Glutamatergic neuron (in vitro differentiated cells): ENCODE measurements at places on chromosomes 12 and 14. TPM values are rescaled to one million over a fixed set of nuclear protein-coding genes. Genes with fewer than 3 reads are reported as not detected.

Gene KLHL28
- 25.4 TPM for total RNA-seq

DNA sequence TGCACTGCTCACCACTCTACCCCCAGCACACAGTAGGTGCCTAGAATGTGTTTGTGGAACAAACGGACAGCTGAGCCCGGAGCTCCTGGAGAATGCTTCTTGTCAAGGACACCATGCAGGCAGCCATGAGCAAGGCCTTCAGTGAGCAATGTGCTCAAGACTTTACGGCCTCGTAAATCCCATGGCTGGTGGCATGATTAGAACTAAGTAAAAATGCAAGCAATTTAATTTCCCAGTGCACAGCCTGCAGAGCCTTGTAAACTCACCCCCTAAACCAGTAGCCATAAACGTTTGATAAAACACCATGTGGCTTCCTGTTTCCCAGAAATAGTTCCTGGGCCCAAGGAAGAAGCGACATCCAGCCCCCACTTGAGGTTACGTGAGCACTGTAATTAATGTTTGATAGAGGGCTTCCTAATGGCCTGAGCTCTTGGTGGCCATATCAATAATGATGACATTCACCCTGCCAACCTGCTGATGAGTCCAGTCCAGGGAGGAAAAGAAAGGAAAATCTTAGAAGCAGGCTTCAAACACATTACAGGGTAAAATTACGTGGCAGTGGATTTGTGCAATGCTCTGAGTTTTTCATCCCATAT, 36.4 kb upstream of the FICD start:
- no peak for DNase-seq
- H3K36me3 ChIP-seq, result no peaks in the 10 kb centered on the region
- H3K4me3 ChIP-seq, result no peak overlapping the region
- H3K4me1 ChIP-seq, result peaks cover 19% of the 10 kb centered on the region
- peaks cover 18% of the 10 kb centered on the region for H3K27me3 ChIP-seq

- H3K36me3 ChIP-seq, result no peaks in the 10 kb centered on the region
- DNase-seq, result no peak
- peaks cover 2% of the 10 kb centered on the region for H3K4me1 ChIP-seq
- peaks cover 5% of the 10 kb centered on the region for H3K27me3 ChIP-seq
These were observed 29.3 kb downstream of the PRKCH start for GRCh38 chr14:61350427-61351270.

Gene ASPG
- not detected for total RNA-seq

DNA sequence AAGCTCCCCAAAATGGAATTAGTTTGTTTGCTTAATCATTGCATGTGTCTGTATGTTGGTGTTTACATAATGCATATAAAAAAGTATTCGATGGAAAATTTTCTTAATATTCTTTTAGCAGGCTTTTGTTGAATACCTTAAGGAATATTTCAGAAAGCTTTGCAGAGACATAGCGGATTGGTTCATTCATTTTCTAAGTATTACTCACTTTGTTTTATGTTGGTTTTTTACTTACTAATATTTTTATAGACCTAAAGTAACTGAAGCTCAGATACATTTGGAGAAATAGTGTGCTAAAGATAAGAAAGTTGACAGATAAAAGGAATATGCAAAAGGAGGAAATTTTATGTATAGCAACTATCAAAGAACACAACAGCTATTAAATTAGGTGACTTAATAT, 191.0 kb downstream of the ERC1 start:
- H3K27ac ChIP-seq, result no peak overlapping the region
- no peak for DNase-seq
- peaks cover 5% of the 10 kb centered on the region for H3K36me3 ChIP-seq
- no peaks in the 10 kb centered on the region for H3K4me1 ChIP-seq
- no peak overlapping the region for H3K4me3 ChIP-seq

Gene IFT43
- total RNA-seq, result 30.2 TPM

DNA sequence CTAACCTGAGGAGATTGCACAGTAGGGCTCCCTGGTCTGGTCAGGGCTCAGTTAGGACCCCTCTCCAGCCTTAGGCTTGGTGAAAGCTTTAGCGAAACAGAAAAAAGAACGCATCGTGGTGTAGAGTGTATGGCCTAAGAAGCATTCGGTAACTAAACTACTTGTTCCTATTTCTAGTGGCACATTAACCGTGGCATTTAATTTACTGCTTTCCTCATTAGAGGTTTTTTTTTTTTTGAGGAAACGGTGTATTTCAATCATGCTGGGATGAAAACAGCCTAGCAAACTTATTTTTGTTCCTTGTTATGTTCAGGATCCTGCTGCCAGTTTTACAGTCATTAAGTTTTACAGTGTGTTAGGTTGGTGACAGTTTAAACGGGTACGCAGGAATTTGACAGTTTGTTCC, 518 bp upstream of the OSBPL8 start:
- H3K36me3 ChIP-seq, result no peaks in the 10 kb centered on the region
- peaks cover 20% of the 10 kb centered on the region for H3K4me1 ChIP-seq
- H3K4me3 ChIP-seq, result peak overlapping the region; percentile 86
- peak overlapping the region; percentile 77 for H3K27ac ChIP-seq

Gene ANG
- total RNA-seq, result 1.7 TPM

DNA sequence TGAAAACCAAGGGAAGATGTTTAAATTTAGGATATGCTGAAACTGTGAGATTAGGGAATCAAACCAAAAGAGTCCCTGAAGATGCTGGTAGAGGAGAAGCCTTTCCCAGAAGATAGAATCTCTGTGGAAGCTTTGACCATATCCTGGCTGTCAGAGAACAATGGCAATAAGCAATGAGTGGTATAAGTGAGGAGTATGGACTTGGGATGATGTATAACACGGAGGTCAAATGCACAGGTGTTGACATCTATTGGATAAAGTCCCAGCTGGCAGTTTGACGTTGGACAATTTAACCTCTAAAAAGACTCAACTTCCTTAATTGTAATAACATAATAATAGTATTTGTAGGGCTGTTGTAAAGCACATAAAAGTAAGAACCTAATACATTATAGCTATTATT, 30.1 kb upstream of the CLEC14A start:
- no peaks in the 10 kb centered on the region for H3K36me3 ChIP-seq
- no peaks in the 10 kb centered on the region for H3K27me3 ChIP-seq

DNA sequence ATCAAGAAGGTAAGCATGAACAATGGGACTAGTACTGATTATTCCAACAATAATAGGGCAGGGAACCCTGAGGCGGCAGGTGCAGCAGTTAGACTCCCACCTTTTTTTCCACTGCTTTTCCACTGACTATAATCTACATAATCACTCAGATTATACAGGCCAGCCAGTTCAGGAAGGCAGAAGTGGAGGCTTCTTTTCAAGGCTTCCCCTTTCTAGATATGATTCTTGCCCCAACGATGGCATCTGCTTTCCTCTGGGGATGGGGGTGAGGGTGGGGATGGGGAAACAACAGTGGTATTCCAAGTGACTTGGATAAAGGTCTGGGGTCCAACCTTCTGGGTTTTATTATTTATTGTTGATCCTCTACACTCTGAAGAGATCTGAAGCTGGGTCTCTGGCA, 331 bp downstream of the NCKAP1L start:
- no peak for DNase-seq
- no peaks in the 10 kb centered on the region for H3K27me3 ChIP-seq
- H3K36me3 ChIP-seq, result no peaks in the 10 kb centered on the region
- no peak overlapping the region for H3K27ac ChIP-seq
- no peaks in the 10 kb centered on the region for H3K4me1 ChIP-seq

DNA sequence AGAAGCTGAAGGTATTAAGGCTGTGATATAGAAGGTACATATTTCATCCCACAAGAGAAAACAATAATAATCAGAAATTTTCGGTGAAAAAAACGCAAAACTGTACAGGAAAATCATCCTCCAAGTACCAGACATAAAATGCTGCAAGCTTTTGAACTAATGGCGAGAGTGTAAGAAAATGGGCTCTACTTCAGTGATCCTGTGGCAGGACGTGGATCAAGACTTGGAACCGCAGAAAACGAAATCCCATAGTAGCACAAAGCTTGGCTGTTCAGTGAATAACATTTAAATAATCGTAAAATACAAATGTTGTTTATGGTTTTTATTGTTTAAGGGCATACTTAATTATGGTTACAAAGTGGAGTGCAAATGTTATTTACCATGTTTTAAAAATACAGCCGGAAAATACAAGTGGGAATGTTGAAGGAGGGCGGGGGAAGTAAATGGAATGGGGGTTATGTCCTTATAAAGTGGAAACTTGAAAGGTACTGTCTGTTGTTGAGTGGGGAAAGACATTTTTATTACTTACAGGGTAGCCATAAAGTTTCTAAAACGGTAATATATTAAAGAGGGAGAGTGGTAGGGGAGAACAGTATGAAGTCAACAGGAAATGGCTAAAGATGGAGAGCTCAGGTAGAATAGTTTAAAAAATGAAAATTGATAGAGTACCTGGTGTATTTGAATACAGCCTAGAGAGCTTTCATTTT, 1.1 kb downstream of the SMIM10L1 start:
- no peaks in the 10 kb centered on the region for H3K36me3 ChIP-seq
- H3K4me1 ChIP-seq, result peaks cover 27% of the 10 kb centered on the region
- H3K27ac ChIP-seq, result peak overlapping the region; percentile 99
- peaks cover 4% of the 10 kb centered on the region for H3K27me3 ChIP-seq
- no peak for DNase-seq
- H3K4me3 ChIP-seq, result peak overlapping the region; percentile 96

- H3K4me3 ChIP-seq, result no peak overlapping the region
- peaks cover 10% of the 10 kb centered on the region for H3K4me1 ChIP-seq
- H3K36me3 ChIP-seq, result peaks cover 14% of the 10 kb centered on the region
- no peak overlapping the region for H3K27ac ChIP-seq
- no peak for DNase-seq
These were observed 185.7 kb downstream of the DPF3 start for GRCh38 chr14:72708222-72708621.

DNA sequence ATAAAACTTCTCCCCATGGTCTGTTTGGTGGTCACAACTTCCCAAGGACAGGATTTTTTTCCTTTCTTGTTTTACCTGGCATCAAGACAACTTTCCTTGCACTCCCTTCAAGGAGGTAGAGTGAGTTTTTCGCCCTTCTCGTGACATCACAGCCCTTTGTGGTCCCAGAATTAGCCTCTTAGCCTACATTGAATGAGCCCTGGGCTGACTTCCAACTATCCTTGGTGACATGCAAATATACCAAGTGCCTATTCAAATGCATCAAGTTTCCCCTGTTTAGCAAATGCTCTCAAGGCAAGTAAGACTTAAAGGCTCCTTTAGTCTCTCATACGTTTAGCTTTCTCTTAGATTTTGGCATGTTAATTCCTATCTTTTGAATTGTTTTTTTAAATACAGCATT, 36.6 kb downstream of the TC2N start:
- no peaks in the 10 kb centered on the region for H3K36me3 ChIP-seq
